ENCODE measurements at places on chromosomes 4 and X.

DNA sequence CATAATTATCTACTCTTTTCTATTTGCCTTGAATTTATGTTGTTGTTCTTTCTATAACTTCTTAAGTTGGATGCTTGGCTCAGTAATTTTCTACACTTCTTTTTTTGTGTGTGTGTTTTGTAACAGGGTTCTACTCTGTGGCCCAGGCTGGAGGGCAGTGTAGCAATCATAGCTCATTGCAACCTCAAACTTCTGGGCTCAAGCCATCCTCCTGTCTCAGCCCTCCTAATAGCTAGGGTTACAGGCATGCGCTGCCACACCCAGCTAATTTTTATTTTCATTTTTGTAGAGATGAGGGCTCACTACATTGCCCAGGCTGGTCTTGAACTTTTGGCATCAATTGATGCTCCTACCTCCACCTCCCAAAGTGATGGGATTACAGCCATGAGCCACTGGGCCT lies 20.7 kb upstream of the UCHL1 start:
- DNase-seq = no peak

DNA sequence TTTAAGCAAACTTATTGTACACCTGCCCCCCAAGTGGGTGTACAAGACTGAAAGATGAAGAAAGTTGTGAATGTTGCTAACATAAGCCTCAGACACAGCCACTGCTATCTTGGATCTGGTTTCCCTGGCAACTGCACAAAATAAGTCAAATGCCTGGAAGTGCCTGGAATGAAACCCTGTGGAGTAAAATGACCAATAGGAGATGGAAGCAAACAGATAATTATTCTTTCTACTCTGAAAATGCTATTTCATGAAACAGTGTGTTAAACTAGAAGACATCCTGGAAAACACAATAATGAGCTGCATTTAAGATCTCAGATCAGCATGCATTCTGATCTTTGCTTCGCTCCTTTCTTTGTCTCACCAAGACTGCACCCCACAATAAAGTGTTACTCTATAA lies 1016.0 kb downstream of the ARAP2 start:
- no peak for DNase-seq

DNA sequence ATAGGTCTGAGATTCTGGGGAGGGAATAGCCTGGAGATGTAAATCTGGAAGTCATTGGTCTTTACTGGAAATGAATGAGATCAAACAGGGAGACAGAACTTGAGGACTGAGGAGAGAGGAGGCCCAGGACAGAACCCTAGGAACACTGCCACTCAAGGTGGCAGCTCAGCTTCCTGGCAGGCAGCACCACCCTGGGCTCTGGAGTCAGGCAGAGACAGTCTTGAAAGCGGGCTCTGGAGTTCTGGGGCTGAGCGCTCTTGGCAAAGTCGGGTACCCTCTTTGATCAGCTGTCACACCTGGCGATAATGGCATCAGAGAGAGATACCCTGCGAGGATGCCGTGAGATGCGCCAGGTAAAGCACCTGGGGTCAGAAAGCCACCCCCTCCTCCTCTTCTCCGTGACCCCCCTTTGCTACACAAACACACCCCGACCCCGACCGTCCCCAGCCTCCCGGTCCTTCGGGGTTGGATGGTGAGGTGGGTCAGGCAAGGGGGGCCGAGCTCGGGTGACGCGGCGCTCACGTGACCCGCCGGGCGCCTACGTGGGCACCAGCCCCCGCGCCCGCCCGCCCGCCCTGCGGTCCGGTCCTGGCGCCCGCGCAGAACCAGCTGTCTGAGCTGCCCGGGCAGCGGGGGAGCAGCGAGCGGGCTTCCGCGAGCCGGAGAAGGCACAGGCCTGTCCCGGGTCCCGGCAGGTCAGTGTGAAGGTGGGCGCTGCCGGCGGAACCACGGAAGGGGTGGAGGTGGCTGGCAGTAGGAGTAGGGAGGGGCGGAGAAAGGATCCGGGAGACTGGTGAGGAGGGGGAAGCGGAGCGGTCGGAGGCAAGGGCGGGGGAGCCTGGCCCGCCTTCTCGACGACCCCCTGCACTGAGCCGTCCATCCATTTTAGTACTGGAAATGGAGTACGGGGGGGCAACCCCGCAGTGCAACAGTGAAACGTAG lies at the start of gene TCEAL3:
Gene TCEAL3 (plus strand): TSS at position 600 of the 942 bp plus-strand sequence. CDS start 1,102 bp downstream, outside the sequence.
- no peak for DNase-seq

DNA sequence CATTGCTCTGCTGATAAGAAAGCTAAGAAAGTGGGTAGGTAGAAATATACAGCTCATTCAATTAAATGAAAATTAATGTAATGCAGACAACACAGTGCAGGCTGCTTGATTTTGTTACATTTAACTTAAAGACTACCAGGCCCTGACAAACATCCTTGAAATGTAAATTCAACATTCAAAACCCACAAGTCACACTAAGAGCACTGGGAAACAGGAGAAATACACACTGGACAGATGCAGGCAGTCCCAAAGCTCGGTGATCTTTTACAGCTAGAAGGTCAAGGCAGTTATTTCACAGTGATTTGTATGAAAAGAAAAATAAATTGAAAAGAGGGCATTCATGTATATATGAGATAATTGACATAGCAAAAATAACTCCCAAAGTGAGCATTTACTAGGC lies 94.3 kb upstream of the PLAC1 start:
- no peak for DNase-seq

GRCh38 chr4:180745019-180745418 lies 1498.2 kb upstream of the TENM3 start:
- no peak for DNase-seq

- DNase-seq = no peak
Observed at GRCh38 chr4:63063760-63064159, 1345.5 kb downstream of the TECRL start.

- DNase-seq = no peak
Observed at GRCh38 chr4:108044951-108045686, 55.4 kb downstream of the HADH start.
